IMR-90 (cell line): ENCODE measurements at places on chromosomes 7 and 10.

GRCh38 chr7:22561895-22562593 is 62.1 kb upstream of the STEAP1B start:
- H3K27me3 ChIP-seq = no peaks in the 10 kb centered on the region
- DNase-seq = peak; percentile 55
- peak overlapping the region; percentile 20 for H3K27ac ChIP-seq
- H3K36me3 ChIP-seq = no peaks in the 10 kb centered on the region
- H3K4me1 ChIP-seq = peaks cover 41% of the 10 kb centered on the region

- no peaks in the 10 kb centered on the region; the same call in 1 of the 2 replicates for H3K4me1 ChIP-seq
- H3K27me3 ChIP-seq = no peaks in the 10 kb centered on the region
- DNase-seq = peak; percentile 69
- no peaks in the 10 kb centered on the region for H3K36me3 ChIP-seq
- H3K27ac ChIP-seq = peak overlapping the region; percentile 94
Observed at GRCh38 chr10:68900427-68901104, 549 bp upstream of the DDX50 start.

DNA sequence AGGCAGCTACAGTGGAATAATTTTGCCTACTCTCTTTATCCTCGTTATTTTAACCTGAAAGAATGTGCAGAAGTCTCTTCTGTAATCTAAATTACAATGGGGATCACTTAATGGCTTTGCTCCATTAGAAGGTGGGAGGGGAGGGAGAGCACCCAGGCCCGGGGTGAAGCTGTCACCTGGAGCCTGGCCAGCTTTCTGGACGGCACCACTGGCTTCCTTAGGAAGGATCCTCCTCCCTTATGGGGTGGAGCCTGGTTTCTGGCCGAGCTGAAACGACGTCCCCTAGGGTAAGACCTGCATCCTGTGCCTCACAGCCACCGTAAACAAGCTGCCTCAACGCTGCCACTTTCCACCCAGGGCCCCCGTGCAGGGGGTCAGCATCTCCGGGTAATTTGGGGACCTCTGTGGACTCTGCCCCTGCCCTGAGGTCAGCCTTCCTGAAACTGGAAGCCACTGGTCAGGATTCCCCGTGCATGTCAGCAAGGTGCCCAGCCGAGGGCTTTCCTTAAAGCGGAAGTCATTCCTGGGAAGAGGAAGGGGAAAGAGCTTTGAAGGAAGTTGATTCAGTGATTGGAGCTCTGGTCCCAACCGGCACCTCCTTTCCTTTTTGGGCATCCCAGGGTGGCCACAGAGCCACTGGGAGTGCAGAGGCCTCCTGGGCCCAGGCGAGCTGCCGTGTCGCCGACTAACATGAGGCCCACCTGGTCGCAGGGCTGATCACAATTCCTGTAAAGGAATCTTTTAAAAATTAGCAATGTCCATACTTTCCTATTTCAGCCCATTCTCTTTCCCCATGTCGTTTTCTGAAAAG is 569.1 kb downstream of the DNAJB6 start:
- no peaks in the 10 kb centered on the region for H3K36me3 ChIP-seq
- no peak overlapping the region for H3K4me3 ChIP-seq
- H3K4me1 ChIP-seq = no peaks in the 10 kb centered on the region
- DNase-seq = no peak
- H3K27me3 ChIP-seq = no peaks in the 10 kb centered on the region

DNA sequence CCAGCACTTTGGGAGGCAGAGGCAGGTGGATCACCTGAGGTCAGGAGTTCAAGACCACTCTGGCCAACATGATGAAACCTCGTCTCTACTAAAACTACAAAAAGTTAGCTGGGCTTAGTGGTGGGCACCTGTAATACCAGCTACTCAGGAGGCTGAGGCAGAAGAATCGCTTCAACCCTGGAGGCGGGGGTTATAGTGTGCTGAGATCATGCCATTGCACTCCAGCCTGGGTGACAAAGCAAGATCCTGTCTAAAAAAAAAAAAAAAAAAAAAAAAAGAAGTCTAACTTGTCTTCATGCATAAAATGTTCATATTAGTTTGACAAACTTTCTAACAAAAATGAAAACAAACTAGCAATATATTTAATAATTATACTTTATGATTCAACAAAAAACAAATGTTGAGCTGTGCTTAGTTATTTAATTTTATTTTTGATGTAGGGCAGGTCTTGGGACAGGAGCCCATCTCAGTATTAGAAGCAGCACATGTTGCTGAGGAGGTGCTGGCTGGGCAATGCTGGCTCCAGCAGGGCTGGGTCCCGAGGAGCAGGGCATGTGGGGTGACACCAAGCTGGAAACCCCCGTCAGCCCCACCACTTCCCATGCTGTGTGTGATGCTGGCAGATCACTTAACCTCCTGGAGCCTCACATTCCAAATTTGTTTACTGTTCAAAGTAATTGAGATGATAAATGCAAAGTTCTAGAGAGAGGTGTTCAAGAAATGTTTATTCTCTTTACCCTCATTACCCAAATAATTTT is 335.3 kb upstream of the KLF6 start:
- no peaks in the 10 kb centered on the region for H3K27me3 ChIP-seq
- peaks cover 4% of the 10 kb centered on the region; the same call in 1 of the 2 replicates for H3K4me1 ChIP-seq
- no peak for DNase-seq
- H3K36me3 ChIP-seq = no peaks in the 10 kb centered on the region

DNA sequence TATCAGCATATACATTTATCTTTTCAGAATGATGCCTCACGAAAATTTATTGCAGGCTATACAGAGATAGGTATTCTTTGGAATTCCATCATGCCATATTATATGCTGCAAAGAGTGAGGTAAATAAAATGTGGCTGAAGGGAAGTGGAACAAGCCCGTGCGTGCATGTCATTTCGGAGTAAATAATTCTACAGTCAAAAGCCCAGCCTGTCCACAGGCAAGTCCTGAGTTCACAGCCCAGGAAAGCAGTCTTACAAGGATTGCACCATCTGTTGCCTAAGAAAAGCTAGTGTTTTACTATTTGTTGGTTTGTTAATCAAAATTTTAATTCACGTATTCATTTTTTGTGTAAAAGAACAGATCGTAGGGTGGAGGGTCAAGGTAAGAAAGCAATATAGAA is 292.4 kb upstream of the AKR1E2 start:
- H3K4me3 ChIP-seq = no peak overlapping the region
- H3K27ac ChIP-seq = no peak overlapping the region
- H3K27me3 ChIP-seq = no peaks in the 10 kb centered on the region
- no peak for DNase-seq
- peaks cover 2% of the 10 kb centered on the region; the same call in 1 of the 2 replicates for H3K4me1 ChIP-seq
- no peaks in the 10 kb centered on the region for H3K36me3 ChIP-seq

DNA sequence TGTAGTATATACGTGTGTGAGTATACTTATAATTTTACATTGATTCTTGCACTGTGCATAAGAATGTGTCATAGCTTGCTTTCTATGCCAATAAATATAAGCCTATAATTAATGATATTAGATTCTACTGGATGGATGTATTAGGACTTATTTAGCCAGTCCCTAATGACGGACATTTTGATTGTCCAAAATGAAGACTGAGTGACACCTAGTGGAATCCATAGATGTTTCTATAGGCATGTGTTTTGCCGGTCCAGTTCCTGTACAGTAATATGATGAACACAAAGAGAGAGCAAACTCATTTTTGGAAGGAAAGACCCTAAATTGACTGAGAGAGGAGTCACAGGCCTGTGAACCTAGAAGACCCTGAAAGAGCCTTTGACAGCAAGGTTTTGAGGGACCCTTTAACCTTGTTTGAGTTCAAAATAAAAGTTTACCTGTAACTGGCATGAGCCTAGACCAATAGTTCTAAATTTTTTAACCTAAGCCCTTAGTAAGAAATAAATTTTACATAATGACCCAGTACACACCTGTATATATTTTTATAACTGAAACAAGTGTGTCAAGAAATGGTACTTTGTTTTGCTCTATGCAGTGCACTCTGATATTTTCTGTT is 42.4 kb upstream of the AGBL3 start:
- H3K27ac ChIP-seq = no peak overlapping the region
- no peaks in the 10 kb centered on the region for H3K27me3 ChIP-seq
- peaks cover 10% of the 10 kb centered on the region for H3K4me1 ChIP-seq
- no peak overlapping the region for H3K4me3 ChIP-seq
- H3K36me3 ChIP-seq = peaks cover 29% of the 10 kb centered on the region

DNA sequence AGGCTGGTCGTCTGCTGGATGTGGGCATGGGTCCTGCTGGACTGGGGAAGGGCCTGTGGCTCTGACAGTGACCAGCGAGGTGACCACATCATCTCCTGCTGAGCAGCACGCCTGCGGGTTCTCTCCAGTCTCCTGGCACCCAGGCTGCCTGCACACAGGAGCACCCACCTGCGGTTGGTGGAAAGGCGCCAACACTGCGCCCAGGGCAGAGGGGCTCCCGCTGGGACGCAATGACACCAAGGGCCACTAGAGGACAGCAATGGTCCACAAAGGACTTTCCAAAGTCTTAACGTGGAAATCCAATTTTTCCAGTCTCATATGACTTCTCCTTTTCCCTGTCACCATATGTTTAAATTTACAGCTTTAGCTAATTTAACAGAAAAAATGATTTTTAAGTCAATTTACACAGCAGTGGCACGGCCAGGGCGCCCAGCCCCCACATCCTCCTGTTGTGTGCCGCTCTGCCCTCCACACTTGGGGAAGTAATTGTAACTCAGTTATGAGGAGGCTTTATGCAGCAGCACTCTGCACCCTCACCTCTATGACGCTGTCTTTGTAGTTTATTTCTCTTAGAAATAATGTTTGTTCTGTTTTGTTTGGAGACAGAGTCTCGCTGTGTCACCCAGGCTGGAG is 38.1 kb downstream of the CFAP46 start:
- H3K36me3 ChIP-seq = no peaks in the 10 kb centered on the region
- H3K27ac ChIP-seq = no peak overlapping the region
- H3K27me3 ChIP-seq = peaks cover 11% of the 10 kb centered on the region
- DNase-seq = peak; percentile 24

GRCh38 chr10:25157650-25158049 is 17.2 kb upstream of the GPR158 start:
- H3K4me3 ChIP-seq = no peak overlapping the region
- no peak overlapping the region for H3K27ac ChIP-seq
- no peaks in the 10 kb centered on the region for H3K36me3 ChIP-seq

- H3K4me1 ChIP-seq = no peaks in the 10 kb centered on the region
- no peaks in the 10 kb centered on the region for H3K27me3 ChIP-seq
- no peak overlapping the region for H3K4me3 ChIP-seq
- no peak for DNase-seq
- no peaks in the 10 kb centered on the region for H3K36me3 ChIP-seq
Observed at GRCh38 chr10:1660386-1660785, 76.9 kb downstream of the ADARB2 start.
